Endodermal cell (in vitro differentiated cells): ENCODE measurements at places on chromosomes 5 and 9.

GRCh38 chr9:109012009-109012875, 1.1 kb downstream of the CTNNAL1 start:
- peak; percentile 84 for DNase-seq

- DNase-seq, result peak; percentile 31
These were observed 72.7 kb downstream of the MRPL36 start for GRCh38 chr5:1726956-1727355.

DNA sequence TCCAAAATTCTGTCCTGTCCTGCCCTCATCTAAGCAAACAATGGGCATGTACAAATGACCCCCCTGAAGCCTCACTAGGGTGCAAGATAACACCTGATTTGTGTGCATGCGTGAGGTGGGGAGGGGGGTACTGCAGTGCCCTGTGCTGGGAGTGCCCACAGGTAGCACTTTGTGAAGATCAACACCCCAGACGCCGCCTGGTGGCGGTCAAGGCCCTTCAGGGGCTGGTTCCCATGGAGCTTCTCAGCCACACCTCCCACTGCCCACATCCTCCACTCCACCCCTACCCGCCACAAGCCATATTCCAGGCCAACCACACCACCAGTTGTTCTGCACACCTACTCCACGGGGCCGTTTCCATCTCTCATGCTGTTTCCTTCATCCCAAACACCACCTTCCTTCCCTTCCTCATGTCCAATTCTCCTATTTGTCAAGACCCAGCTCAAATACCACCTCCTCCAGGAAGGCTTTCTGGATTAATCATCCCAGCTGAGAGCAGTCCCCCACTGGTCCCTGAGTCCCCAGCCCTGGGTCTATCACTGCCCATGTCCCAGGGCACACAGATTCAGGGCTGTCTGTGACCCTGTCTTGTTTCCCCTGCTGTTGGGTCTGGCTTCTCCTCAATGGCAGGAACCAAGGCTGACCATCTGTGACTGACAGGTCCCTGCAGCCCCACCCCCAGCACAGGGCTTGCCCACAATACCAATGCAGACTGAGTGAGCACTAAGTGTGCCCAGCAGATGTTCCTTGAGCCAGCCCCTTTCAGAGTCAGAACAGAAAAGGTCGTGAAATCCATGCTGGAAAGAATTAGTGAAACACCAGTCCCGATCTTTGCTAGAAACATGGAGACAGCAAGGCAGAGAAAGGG, 178.4 kb downstream of the PAX5 start:
- peak; percentile 91 for DNase-seq

- no peak for DNase-seq
These were observed 114.3 kb downstream of the DEPDC1B start for GRCh38 chr5:60585618-60586017.

DNA sequence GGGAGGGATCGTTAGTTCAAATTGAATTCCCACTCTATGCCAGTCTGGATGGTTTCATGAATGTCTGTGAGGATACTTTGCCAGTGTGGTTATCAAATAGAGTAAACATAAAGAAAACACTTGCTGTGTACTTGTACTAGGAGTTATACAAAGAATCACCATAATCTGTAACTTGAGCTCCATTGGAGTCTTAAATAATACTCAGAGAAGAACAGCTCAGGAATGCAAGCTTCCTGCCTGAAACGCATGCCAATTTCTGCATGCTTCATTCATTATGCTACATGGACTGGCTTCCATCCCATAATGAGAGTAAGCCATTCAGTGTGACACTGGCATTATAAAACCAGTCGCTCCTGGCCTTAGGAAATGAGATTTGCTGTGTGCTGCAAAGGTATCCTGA, 351.4 kb downstream of the SEMA5A start:
- no peak for DNase-seq

GRCh38 chr5:33565324-33565723, 124.6 kb downstream of the TARS1 start:
- DNase-seq, result no peak

DNA sequence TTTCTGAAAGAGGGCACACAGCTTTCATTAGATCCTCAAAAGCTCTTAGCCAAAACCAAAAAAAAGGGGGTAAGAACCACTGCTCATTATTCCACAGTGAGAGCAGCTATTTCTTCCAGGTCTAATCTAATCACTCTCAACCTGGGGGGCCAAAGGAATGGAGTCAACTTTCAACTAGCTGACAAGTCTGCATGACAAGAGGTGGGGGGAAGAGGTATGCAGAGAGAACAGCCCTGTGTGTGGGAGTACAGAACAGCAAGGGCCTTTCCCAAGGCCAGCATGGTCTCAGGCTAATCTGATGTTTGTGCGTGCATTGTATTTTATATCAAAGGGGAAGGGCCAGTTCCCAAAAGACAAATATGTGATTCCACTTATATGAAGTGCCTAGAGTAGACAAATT, 36.9 kb upstream of the PIP5K1B start:
- peak; percentile 72 for DNase-seq

DNA sequence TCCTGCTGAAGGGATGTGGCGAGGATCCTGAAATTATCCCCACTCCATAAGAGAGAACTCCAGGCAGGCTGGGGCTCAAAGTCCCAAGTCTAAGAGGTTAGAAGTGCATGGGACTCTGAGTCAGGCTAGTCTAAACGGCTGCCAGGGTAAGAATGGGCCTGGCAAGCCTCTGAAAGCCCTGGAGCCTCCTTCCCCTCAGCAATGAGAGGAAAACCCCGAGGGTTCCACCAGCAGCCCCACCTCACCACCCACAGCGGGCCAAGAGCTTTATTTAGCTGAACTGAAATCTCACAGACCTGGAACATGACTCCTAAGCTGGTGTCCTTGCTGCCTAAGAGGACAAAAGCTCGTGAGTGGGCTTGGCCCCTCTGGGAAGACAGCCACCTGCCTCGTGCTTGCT, 135.5 kb downstream of the SEC61B start:
- DNase-seq, result no peak

- DNase-seq, result no peak
These were observed 200.8 kb downstream of the SMARCA2 start for GRCh38 chr9:2215921-2216441.

- DNase-seq, result peak; percentile 82
These were observed 11.2 kb downstream of the IRX2 start for GRCh38 chr5:2740051-2740875.

- peak; percentile 78 for DNase-seq
These were observed 31.0 kb downstream of the CYSTM1 start for GRCh38 chr5:140205952-140206351.

DNA sequence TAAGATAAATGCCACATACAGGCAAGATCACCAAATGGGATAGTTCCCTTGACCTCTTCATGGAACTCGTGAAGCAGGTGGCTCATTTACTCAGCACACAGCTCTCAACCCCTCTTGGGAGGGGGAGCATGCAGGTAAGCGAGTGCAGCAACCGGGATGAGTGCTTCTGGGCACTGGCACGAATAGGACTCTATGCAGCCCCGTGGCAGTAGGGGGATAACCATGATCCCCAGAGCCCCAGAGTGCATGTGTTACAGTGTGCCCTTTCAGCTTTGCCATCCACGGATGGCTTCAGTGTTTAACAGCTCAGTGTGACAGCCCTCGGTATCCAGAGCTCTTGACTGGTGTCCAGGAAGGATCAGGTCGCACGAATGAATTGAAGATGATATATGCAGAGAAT, 1187.1 kb downstream of the CDH9 start:
- DNase-seq, result peak; percentile 52

DNA sequence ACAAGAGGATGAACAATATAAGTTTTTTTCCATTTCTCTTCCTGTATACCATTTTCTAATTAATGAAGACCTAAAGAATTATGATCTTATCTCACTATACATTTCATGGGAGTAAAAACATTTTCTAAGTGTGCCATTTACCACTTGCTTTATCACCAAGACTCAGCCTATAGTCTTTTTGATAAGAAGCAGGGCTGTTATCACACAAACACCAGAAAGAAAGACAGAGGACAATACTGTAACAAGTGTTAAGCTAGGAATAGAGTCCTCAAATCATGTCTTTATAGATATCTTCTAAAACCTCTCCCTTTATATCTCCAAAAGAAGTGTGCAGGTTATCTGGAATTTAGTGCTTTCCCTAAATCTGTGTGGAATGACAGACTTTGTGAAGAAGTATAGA, 119.7 kb downstream of the FAM174A start:
- DNase-seq, result no peak

DNA sequence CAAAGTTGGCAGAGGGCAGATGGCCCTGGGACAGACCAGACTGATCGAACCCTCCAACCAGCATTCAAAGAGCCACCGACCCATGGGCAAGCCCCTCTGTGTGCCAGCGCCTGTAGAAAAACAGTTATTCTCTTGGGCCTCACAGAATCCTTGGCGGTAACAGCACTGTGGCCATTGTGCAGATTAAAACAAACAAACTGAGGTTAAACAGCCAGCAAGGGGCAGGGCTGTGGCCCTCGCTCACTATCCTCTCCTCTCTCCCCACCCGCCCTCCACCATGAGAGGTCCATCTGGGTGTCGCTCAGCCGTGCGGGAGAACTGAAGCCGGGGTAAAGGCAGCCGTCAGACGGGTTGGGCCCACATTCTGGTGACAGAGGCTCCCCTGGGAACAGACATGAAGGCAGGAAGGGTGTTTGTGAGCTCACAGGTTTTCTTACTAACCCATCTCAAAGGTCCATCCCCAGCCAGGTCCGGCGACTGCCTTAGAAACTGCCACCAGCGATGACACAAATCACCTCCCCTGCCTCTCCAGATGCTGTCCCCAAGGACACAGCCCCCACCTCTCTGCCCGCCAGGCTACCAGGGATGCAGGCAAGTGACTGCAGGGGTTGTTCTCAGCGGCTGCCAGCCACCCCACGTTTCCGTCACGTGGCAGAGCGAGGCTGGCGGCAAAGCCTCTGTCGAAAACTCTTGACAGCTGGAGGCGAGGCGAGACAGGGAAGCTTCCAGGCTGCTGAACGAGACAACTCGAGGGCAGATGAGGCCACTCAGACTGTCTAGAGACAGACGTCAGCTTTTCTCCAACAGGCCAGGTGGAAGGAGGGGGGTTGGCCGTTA, 75.8 kb upstream of the SARDH start:
- DNase-seq, result no peak

DNA sequence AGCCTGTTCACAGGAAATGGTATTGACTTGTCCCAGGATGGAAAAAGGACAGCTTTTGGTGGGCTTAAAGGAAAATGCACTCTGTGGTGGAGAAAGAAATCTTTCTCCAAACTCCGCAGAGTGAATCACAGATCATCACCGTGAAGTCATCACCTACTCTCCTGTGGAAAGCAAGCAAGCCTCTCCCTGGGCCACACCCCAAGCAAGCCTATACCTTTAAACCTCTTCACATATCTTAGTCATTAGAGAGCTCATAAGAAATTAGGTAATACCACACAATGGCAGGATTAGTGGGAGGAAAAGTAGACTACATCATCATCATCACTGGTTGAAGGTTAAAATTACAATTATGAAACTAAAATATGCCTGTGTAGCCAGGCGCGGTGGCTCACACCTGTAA, 23.2 kb downstream of the TLE1 start:
- DNase-seq, result no peak

- DNase-seq, result no peak
These were observed 15.6 kb upstream of the EPB41L4A start for GRCh38 chr5:112434641-112435040.

DNA sequence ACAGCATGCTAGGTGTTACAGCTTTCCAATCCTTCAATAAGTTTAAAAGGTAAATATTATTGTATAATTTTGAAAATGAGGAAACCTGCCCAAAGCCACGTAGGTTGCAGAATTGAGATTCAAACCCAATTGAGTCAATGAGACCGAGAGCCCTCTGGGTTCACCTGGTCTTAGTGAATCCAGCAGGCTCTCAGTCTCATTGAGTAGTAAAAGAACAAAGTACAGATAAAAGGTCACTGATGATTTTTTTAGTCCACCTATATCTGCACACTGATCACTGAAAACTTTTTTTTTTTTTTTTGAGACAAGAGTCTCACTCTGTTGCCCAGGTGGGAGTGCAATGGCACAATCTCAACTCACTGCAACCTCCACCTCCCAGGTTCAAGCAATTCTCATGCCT, 27.2 kb downstream of the PLPP1 start:
- DNase-seq, result no peak

DNA sequence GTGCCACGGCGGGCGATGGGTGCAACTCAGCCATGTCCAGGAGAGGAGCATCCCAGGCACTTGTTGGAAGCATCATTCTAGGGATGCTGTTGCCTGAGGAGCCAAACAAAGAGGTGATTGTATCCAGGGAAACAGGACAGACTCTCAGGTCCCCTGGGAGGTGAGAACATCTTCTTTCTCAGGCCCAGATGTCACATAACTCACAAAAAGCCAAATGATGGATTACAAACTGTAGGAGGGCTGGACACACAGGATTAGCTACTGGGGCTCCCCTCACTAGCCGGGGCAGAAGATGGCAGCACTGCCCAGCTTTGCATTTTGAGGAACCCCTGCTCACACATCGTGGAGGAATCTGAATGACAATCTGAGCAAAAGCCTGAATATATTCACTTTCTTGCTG, 64.7 kb upstream of the NFIL3 start:
- no peak for DNase-seq

DNA sequence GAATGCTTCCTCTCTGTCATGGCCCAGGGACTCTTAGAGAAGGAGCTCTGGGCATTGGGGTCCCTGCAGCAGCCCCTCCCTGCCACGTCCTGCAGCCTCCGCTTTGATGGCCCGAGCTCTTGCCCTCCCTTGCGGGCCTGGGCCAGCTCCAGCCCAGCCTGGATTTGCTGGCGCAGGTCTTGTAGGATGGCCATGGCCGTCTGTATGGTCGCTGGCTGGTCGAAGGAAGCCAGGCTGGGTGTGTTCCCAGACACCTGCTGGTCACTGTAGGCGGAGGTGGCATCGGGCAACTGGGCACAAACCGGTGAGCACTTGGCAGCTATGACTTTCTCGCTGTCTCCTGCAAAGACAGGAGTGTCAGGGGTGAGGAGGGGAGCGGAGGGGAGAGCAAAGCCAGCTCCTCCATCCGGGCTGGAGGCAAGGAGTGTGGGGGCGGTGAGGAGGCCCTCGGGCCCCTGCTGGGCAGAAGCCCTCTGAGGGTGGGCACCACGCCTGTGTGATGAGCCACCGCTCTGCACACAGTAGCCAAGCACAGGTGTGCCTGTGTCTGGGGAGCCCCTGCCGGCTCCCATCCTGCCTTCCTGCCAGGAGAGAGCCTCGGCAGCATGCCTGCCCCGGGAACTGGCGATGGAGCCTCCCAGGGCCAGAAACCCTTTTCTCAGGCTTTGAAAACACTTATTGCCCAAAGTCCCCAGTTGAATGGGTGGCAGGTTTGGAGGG, 12.4 kb downstream of the CCDC187 start:
- DNase-seq, result no peak

GRCh38 chr9:2913026-2913425, 69.1 kb upstream of the PUM3 start:
- no peak for DNase-seq

- no peak for DNase-seq
These were observed 33.8 kb upstream of the DTWD2 start for GRCh38 chr5:119022017-119022745.

DNA sequence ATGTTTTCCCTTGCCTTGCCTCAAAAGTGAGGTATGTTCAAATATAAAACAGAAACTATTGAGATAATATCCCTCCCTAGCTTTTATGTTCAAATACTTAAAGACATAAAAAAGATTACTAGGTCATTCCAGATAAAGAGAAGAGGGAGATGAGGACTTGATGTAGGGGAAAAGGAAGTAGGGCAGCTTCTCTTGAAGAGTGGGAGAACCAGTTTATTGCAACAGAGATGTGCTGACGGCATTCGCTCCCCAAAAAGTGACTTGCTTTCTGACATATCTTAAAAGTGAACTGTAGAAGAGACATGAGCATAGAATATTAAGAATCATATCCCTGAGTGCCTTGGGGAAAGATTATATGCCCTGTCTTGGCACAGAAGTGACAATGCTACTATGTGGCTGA, 330.2 kb upstream of the NREP start:
- DNase-seq, result no peak

- DNase-seq, result no peak
These were observed 31.7 kb upstream of the NR3C1 start for GRCh38 chr5:143435210-143435657.
